Activated CD8-positive, alpha-beta memory T cell treated with anti-CD3 and anti-CD28 coated beads, Interleukin-2, amount 50 U/mL, for 4 hours (primary cell): ENCODE measurements at places on chromosomes 1 and 21.

- DNase-seq, result peak; percentile 55
These were observed 19.8 kb upstream of the SARS1 start for GRCh38 chr1:109193653-109194590.

DNA sequence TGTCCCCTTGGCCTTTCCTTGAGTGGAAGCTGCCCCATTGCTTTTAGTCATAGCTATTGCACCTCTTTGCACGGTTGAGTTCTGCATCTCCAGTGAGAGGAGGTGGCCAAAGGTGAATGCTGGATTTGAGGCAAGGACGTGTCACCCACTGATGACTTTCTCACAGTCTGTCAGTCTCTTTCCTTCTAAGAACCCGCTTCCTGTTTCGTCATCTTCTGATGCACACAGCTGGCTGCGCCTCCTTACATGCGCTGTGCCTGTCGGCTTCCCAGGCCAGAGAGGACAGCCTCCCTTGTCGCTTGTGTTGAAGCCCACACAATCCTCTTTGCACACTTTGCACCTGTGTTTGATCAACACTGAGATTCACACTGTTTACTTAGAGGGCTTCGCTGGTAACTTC is 41.8 kb upstream of the PWP2 start:
- peak; percentile 75 for DNase-seq

DNA sequence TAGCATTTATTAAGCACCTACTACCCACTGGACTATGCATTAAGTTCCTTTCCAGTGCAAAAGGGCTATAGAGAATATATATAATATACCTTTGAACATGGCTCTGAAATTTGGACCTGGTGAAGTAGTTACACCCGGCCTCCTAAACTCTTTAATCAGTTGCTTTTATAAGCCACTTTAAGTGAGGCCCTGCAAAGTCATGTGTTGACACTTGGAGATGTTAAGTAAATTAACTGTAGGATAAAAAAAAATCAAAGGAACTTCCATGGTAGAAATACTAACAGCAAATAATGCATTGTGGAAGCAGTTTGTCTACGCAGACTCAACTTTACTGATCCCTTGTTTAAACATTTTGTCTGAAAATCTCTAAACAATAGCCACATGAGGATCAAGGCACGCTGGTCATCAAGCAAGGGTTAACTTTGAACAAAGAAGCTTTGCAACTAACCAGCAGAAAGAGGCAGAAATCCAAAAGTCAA is 283.9 kb downstream of the VAV3 start:
- DNase-seq, result no peak

GRCh38 chr1:180927841-180928240 is 15.1 kb downstream of the KIAA1614 start:
- DNase-seq, result no peak

DNA sequence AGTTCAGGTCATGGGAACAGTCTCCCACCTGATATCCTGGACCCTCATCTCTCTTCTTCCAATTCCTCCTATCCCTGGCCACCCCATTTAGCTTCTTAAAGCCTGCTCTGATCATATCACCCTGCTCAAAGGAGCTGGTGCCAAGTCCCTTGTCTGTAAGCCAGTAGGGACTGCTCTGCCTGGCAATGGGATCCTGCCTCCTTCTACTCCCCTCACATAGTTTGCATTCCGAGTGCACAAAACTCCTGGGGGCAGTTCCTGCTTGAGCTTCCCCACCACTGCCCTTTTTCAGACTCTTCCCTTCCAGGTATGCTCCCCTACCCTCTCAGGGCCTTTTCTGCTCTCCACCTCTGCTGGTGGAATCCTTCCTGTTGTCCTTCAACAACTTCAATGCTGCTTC is 48.1 kb downstream of the NGF start:
- no peak for DNase-seq

GRCh38 chr1:18191481-18192155 is 84.0 kb downstream of the IGSF21 start:
- DNase-seq, result no peak

- DNase-seq, result no peak
These were observed 14.1 kb downstream of the CDA start for GRCh38 chr1:20602851-20603450.

DNA sequence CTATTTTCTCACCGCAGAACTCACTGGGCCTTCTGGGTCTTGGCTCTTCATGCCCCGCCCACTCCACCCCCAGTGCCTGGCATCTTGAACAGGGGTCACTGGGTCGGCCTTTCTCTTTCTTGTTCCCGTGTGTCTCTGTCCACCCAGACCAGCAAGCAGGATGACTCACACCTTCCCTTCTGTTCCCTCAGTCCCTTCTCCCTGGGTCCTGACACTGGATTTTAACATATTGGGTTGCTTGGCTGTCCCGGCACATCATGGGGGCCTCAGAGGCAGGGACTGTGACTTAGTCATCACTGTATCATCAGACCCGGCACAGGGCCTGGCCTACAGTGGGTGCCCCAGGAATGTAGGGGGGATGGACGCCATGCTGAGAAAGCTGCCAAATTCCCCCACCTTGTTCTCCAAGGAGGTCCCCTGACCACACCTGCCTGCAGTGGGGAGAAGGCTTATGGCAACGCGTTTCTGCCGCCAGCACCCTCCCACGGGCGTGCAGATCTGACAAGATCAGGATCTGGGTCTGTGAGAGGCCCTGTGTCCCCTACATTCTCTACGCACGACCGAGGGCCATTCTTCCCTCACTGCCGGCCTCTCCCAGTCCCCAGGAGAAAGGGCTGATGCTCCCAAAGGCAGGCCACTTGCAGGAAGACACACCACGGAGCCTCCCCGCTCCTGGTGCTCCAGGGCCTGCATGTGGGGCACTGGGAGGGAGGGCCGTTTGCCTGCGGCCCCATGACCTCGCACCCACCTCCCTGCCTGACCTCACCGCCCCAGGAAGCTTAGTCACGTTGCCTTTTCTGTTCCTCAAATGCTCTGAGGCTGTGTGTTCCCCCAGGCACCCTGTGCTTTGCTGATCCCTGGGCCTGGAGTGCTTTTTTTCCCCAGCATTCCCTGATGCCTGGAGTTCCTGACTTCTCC is 157.2 kb upstream of the TMEM51 start:
- no peak for DNase-seq

- no peak for DNase-seq
These were observed 207.1 kb downstream of the NUF2 start for GRCh38 chr1:163528710-163529348.

- no peak for DNase-seq
These were observed 19.5 kb downstream of the PDE9A start for GRCh38 chr21:42672699-42673458.

- DNase-seq, result no peak
These were observed 42.2 kb downstream of the RAP1GAP start for GRCh38 chr1:21626921-21627339.

DNA sequence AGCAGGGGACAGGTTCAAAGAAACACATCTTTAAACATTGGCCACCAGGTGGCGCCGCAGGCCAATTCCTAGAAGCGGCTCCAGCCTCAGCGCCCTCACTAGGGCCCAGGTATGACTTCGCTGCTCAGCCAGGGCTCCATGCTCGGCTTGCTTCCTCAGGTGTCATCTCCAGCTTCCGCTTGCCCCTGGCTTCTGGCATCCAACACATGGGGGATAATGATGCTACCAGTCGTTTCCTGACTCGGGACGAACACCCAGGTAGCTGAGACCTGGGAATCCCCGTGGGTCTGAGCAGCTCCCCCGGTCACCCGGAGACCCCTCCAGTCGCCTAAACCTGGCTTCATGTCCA is 8.5 kb upstream of the MEX3A start:
- peak; percentile 93 for DNase-seq

DNA sequence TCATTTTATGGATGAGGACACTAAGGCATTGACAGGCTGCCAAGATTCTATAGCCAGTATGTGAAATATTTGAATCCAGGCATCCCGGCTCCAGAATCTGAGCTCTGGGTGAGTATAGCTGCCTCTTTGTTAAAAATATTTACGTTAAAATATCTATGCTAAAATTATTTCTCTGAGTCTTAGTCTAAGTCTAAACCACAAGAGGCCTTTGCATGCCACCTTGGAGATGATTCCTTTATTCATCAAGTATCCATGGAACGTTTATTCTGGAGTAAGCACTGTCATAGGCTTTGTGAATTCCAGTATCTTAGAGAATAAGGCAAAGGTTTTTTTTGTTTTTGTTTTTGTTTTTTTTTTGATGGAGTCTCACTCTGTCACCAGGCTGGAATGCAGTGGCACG is 116.4 kb downstream of the GREM2 start:
- DNase-seq, result no peak

GRCh38 chr1:18532390-18533170 is 51.9 kb downstream of the KLHDC7A start:
- DNase-seq, result no peak

- no peak for DNase-seq
These were observed 46.5 kb downstream of the NENF start for GRCh38 chr1:212479188-212479587.

GRCh38 chr1:111621050-111621449 is 1.5 kb downstream of the RAP1A start:
- DNase-seq, result no peak

DNA sequence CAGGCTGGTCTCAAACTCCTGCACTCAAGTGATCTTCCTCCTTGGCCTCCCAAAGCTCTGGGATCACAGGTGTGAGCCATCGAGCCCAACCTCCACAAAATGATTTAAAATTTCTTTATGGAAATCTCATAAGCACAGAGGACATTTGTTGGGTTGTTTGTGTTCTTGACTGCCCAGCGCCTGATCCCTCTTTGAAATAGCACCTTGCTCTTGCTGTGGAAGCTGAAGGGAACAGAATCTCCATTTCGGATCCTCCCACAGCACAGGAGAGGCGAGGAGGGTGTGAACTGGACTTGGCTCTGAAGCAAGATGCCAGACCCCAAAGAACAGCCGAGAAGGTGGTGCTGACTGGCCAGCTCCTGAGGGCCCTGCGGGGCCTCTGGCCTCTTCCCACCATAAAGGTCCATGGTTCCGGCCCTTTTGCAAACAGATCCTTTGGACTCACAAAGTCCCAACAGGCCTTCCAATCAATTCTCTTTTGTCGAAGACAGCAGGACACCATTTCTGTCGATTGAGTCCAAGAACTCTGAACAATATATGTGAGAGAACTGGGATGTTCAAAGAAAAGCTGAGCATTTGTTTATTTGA is 45.6 kb upstream of the COA6 start:
- DNase-seq, result no peak

DNA sequence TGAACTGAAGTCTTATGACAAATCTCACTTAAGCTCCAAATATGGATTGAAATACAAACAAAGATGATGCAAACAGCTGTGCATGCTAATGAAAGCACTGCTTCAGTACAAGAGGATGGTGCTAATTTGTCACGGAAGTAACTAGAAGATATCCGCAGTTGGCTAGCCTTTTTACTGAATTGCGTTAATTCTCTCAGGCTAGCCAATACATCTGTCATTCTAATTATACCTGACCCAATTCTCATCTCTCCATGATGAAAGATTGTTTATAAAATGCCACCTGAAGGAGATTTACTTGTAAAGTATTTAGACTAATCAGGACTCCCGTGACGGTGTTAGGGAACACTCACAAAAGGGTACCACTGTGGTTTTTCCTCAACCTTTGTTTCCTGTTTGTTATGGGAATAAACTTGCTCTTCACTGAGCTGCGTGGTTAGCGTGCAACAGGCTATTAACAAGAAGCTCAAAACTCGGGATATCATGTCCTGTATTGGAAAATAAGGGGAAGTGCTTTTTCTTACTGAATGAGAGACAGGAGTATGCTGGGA is 162.5 kb downstream of the APP start:
- DNase-seq, result no peak

GRCh38 chr1:44048532-44049215 is 17.4 kb upstream of the SLC6A9 start:
- no peak for DNase-seq

GRCh38 chr21:15521644-15522001 is 208.2 kb upstream of the USP25 start:
- no peak for DNase-seq

GRCh38 chr1:233019083-233019482 is 68.7 kb downstream of the NTPCR start:
- DNase-seq, result no peak

GRCh38 chr1:51234721-51235425 is 1.2 kb upstream of the RNF11 start:
- DNase-seq, result peak; percentile 55

DNA sequence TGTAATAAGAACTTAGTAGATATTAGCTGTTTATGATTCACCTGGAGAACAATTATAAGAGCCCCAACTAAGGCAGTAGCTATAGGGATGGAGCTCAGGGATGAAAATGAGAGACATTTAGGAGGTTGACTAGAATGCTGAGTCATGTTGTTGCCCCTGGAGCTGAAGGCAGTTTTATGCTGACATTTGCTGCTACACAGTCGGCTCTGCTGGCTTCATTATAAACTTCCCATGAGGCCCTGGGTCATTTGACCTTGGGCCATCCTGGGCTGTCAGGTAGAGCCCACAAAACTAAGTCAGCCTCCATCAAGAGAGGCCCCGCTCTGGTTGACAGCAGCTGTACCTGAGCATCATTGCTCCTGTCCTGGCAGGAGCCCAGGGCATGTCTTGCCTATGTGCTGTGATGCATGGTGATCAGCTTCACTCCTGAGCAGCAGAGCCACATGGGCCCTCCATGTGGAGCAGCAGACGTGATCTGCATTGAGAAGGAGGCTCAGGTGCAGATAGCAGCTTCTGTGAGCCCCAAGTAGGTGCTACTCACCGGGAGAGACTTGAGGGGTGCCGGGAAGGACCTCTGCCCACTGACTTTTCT is 112.4 kb downstream of the TBX19 start:
- no peak for DNase-seq

- no peak for DNase-seq
These were observed 18.4 kb downstream of the ATP1A4 start for GRCh38 chr1:160169553-160170399.

- no peak for DNase-seq
These were observed 4.0 kb upstream of the PKP1 start for GRCh38 chr1:201279313-201279712.

- DNase-seq, result no peak
These were observed 17.8 kb downstream of the GNG12 start for GRCh38 chr1:67815303-67816094.

GRCh38 chr1:67339623-67340343 is 32.1 kb downstream of the IL12RB2 start:
- no peak for DNase-seq

DNA sequence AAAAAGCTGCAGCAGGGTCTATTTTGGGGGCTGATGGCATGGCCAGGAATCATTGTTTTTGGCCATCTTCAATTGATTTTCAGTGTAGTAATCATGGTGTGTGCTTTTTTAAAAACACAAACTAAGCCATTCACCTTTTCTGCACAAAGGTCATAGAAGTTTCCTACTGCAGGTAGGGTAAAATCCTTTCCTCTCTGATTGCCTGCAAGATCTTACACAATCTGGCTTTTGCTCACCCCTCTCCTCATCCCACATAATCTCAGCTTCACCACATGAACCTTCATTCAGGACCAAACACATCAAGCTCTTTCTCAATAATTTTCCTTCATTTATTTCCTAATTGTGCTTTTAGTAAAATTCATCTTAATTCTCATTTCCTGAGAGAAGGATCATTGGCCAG is 38.3 kb upstream of the GBP5 start:
- no peak for DNase-seq

DNA sequence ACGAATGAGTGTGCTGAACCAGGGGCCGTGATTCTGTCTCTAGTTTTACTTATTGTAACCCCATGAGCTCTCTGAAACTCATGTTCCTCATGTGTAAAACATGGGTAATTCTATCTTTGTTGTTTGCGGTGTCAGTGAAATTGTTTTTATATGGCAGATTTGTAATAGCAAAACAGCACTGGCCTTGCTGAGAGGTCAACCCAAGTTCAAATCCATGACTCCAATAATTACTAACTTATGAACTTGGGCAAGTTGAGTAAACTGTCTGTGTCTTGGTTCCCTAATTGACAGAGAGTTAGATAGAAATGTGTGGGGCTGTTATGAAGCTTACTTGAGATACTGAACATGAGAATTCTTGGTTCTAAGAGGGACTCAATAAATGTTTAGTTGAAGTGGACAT is 17.8 kb downstream of the C1orf116 start:
- DNase-seq, result no peak

- no peak for DNase-seq
These were observed 148.0 kb downstream of the PLA2G4A start for GRCh38 chr1:186976700-186977099.
